ENCODE measurements at places on chromosomes 11 and 22.

- no peaks in the 10 kb centered on the region for H3K36me3 ChIP-seq
- H3K27ac ChIP-seq = no peak overlapping the region
- DNase-seq = no peak
- no peaks in the 10 kb centered on the region for H3K27me3 ChIP-seq
- no peak overlapping the region for H3K4me3 ChIP-seq
These were observed 14.4 kb upstream of the SORL1 start for GRCh38 chr11:121437686-121438078.

DNA sequence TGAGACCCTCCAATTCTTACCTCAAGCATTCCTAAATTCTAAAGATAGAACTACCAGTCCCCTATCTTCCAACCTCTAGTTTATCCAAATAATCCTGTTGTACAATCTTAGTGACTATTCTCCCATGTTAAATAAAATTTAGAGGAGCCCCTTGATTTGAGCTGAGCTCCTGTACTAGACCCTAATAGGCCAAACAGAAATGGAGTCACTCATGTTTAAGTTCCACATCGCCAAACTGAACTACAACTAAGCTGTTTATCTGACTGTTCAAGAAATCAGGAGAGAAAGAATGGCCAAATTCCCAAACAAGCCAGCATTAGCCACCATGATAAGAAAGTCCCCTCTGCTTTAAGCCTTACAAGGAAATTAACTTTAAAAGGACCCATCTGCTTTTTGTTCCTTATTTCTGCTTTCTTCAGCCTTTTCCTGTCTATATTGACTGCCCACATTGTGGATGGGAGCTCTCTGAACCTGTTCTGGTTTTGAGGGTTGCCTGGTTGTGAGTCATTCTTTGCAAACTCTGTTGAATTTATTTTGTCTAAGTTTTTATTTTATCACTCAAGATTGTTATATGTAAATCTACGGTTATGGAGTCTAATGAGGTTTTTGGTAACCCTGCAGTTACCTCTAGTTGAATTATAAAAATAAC is 90.4 kb downstream of the TTC28 start:
- no peak for DNase-seq
- H3K27me3 ChIP-seq = no peaks in the 10 kb centered on the region
- no peak overlapping the region for H3K4me3 ChIP-seq

DNA sequence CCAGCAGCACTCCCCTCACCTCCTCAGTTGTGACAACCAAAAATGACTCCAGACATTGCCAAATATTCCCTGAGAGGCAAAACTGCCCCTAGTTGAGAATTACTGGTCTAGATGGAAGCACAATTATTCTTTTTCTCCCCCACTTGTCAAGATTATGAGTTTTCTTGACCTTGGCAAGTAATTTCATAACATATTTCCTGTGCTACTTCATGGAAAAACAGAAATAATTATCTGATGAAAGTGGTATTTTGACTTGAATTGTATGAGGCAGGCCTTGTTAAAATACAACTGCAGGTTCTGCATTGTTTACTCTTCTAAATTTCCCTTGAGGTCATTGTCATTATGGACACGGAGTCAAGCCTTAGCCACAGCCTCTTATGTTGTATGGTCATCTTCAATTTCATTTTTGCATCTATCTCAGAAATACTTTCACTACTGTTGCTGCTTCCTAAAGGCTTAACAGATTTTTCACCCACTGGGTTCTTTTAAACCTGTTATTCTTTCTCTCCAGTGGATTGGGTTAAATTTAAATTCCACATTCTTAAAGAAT is 32.2 kb upstream of the LDLRAD3 start:
- H3K36me3 ChIP-seq = no peaks in the 10 kb centered on the region
- H3K4me1 ChIP-seq = no peaks in the 10 kb centered on the region
- no peak overlapping the region for H3K4me3 ChIP-seq
- no peak overlapping the region for H3K27ac ChIP-seq
- H3K27me3 ChIP-seq = no peaks in the 10 kb centered on the region
- DNase-seq = peak; percentile 10

DNA sequence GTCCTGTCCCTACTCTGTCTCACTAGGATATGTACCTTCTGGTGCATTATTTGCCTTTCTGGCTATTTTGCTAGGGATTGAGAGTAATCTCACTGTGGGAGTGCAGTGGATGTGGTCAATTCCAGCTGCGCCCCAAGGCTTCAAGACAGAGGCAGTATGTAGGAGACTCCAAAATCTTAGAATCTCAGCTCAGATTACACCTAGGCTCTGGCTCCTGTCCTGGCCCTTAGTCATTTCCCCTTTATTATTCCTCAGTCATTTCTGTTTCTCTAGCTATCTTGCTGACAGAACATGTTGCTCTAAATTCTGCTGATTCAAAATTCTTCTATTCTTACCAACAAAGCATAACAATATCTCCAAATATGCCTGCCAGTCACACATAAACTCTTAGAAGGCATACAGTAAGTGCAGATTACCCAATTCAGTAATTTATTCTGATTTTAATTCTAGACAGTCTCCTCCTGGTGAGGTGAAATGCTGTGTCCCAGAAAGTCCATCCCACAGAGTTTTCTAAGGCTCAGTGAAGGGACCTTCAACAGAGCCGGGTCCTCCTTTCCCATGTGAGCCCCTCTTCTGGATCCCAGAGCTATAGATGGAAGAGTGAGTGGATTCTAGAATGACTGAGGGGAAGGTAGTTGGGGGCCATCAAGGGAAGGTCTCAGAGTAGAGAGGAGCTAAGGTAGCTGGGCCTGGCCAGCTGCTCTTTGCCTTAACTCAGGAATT is 24.3 kb upstream of the GLYATL1 start:
- H3K36me3 ChIP-seq = no peaks in the 10 kb centered on the region
- DNase-seq = no peak
- no peak overlapping the region for H3K4me3 ChIP-seq
- no peaks in the 10 kb centered on the region for H3K27me3 ChIP-seq
- H3K4me1 ChIP-seq = no peaks in the 10 kb centered on the region

- no peak overlapping the region for H3K4me3 ChIP-seq
- H3K36me3 ChIP-seq = no peaks in the 10 kb centered on the region
- H3K27me3 ChIP-seq = no peaks in the 10 kb centered on the region
These were observed 40.0 kb downstream of the TECTA start for GRCh38 chr11:121141066-121141465.

DNA sequence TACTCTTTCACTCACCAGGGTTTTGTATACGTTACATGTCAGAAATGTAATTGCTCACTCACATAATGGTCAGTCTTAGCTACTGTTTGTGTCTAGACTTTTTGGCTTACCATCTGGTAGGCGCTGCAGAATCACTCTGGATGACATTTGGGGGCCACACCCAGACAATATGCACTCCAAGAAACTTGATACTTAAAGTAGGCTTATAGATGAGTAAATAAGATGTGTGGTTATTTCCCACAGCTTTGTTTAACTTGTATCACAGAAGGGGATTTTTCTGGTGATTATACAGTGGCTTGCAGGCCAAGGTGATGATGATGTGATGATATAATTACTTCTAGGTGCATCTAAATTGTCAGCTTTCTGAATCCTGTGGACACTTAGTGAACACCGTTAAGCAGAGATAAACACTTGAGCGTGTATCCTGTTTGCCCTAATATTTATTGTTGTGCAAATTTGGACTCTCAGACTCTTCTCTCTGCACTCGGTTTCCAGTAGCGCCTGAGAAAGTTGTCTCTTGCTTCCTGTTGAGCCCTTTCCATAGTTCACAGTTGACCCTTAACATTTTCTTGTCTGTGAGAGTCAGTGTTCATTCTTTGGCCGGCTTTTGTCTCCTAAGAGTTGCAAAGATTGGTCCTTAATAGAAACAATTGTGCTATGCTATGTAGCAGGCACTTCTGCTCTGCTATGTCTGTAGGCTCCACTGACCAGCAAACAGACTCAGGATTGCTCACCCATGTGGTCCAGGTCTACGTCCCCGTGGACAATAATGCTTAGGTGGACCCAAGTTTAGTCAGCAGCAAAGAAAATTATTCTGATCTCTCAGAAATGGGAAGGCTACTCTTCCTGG is 89.3 kb downstream of the PRR5L start:
- no peaks in the 10 kb centered on the region for H3K27me3 ChIP-seq
- peak overlapping the region; percentile 97 for H3K27ac ChIP-seq
- no peak overlapping the region for H3K4me3 ChIP-seq
- peaks cover 6% of the 10 kb centered on the region for H3K36me3 ChIP-seq

GRCh38 chr22:27170491-27170890 is 513.1 kb downstream of the MIAT start:
- no peak overlapping the region for H3K27ac ChIP-seq
- no peak for DNase-seq
- no peaks in the 10 kb centered on the region for H3K4me1 ChIP-seq
- H3K4me3 ChIP-seq = no peak overlapping the region
- peaks cover 14% of the 10 kb centered on the region for H3K27me3 ChIP-seq

DNA sequence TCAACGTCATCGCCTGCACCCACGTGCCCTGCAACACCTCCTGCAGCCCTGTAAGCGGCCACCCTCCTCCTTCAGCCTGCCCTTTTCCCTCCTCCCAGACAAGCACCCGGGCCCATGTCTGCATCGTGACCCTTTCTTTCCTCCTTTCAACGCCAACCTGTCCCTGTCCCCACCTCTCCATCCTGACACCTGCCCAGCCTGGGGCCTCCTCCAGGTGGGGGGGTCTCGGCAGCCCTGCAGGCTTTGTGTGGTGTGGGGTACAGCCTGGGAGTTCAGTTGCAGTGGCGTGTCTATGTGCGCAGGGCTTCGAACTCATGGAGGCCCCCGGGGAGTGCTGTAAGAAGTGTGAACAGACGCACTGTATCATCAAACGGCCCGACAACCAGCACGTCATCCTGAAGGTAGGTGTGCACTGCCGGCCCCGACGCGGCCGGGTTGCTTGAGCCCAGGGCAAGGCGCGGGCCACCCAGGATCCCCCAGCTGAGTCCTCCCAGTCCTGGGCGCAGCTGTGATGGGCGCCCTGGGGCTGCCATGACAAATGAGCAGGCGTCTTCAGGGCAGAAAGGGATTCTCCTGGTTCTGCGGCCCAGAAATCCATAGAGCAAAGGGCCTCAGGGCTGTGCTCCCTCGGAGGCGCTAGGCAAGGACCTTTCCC is 33.7 kb downstream of the MUC2 start:
- no peak overlapping the region for H3K27ac ChIP-seq
- no peaks in the 10 kb centered on the region for H3K36me3 ChIP-seq
- no peak overlapping the region for H3K4me3 ChIP-seq
- no peak for DNase-seq
- no peaks in the 10 kb centered on the region for H3K27me3 ChIP-seq
- no peaks in the 10 kb centered on the region for H3K4me1 ChIP-seq
